ENCODE measurements at places on chromosomes 12 and 14.
A peak's percentile ranks its signal among the peaks of the same experiment; 100 is the strongest.

DNA sequence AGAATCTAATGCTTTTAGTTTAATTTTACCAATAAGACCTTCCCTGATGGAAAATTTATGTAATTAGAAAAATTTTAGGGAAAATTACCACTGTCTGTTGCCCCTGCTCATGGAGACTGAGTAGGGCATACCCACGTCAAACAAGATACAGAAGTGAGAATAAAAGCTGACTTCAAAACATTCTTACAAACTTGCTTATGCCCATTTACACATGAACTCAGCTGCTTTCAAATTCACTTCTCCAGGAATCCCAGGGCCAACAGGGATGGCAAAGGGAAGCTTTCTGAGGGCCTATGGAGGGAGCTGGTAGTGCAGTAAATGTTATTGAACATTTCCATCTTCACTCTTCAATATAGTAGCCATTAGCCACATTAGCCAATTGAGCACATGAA lies 4.8 kb upstream of the NINJ2 start:
- DNase-seq = no peak

DNA sequence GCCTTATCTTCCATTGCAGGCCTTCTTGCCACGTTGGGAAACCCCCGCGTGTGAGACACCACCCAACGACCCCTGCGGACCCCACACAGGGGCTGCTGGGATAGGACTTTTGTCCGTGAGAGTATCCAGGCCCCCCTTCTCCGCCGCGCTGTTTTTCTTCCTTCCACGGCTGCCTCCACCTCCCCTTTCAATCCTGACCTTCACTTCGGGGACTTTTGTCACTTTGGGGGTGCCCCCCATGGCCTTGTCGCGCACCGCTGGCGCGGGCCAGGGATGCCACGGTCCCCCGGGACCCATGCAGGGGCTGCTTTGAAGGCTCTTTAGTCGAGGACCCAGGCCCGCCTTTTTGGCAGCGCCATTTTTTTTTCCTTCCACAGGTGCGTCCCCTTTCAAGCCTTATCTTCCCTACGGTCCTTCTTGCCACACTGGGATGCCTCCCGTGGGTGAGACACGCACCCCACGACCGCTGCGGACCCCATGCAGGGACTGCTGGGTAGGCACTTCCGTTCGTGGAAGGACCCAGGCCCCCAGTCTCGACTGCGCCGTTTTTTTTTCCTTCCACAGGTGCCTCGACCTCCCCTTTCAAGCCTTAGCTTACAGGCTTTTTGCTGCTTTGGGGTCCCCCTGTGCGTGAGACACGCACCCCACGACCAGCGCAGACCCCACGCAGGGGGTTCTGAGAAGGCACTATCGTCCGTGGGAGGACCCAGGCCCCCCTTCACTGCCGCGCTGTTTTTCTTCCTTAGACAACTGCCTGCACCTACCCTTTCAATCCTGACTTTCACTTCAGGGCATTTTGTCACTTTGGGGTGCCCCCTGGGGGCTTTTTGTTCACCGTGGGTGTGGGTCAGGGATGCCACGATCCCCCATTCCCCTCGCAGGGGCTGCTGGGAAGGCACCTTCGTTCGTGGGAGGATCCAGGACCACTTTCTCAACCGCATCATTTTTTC lies 267.4 kb downstream of the ALG10 start:
- no peak for DNase-seq

DNA sequence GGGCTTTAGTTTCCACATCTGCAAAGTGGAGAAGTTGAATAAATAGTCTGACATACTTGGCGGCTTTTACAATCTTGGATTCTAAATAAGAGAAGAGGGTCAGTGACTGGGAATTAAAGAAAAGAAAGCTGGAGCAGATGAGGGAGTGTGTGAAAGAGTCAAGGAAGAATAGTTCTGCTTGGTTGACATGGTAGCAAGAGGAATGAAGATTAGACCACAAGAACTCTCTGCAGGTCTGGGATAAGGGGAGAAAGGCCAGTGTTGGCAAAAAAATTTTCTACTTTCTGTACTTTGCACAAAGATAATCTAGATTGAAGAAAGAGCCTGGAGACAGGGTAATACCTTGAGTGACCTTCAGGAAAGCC lies 5.9 kb downstream of the ITGB7 start:
- no peak for DNase-seq

DNA sequence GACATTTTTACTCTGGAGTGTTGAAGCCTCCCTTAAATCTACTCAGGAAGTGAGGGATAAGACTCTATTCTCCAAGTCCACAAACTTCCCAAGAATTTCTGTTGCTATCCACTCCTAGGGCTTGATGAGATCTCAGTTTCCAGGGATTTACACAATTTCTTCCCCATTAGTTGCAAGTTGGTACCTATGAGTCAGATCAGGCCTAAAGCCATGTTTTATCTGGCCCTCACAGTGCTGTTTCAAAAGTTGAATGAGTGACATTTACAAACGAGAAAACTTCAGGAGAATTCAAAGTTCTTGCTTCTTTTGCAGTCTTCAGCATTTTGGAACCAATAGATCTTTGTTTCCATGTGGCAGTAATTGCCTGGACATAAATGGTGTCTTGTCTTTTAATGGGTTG lies 156.4 kb upstream of the SYT10 start:
- no peak for DNase-seq

- no peak for DNase-seq
Observed at GRCh38 chr12:78721906-78722305, 142.7 kb upstream of the SYT1 start.

GRCh38 chr12:4439736-4440135 lies 5.9 kb downstream of the FGF6 start:
- DNase-seq = no peak

DNA sequence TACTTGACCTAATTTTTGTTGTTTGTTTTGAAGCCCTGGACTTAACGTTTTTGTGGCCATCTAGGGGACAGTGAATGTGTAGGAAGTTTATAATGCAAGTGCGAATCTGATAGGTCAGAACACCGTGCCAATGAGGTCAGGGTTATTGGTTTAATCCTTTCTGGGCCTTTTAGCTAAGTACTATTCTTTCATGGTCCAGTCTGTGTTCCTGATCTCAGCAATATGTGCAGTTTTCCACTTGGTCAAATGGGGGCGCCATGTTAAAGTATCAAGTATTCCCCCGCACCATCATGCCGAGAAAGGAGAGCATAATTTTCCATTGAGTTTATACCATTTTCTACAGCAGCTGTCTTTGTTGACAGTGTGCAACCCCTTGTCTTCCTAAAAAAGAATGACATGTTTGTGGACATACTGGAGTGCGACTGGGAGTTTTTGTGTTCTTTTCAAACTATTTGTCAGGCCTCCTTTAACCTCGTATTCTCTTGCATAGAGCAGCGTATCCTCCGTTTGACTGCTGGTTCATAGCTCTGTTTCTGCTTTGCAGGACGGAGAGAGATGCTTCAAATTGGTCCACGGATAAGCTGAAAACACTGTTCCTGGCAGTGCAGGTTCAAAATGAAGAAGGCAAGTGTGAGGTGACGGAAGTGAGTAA lies 1.3 kb downstream of the AHSA1 start:
- peak; percentile 85 for DNase-seq

- DNase-seq = no peak
Observed at GRCh38 chr12:68856510-68856909, 48.5 kb downstream of the MDM2 start.

DNA sequence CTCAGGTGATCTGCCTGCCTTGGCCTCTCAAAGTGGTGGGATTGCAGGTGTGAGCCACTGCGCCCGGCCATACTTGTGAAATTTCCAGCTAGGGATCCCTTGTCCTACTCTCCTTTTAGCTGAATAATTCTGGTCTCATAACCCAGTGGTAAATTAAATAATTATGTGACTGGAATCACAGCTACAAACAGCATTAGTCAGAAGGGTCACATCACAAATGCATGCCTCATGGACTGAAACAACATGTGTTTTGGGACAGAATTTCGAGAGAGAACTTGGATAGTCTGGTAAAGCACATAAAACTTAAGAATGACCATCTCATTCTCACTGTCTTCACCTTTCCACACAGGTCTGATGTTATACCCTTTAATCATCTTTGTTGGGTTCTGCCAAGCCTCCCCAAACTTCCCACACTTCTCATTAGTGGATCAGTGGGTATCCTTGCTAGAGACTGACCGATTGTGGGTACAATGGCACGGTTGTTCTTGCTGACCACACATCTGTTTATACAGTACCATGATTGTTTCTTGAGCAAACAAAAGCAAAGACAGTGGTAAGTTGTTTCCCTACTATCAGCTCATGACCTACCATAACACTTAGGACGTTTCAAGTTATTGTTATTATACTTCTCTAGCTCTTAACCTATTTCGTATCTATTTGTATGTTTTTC lies 5.1 kb downstream of the GPRC5D start:
- DNase-seq = no peak
